Esophagus squamous epithelium (tissue), 5 donors: ENCODE measurements at places on chromosomes 7 and 10.

DNA sequence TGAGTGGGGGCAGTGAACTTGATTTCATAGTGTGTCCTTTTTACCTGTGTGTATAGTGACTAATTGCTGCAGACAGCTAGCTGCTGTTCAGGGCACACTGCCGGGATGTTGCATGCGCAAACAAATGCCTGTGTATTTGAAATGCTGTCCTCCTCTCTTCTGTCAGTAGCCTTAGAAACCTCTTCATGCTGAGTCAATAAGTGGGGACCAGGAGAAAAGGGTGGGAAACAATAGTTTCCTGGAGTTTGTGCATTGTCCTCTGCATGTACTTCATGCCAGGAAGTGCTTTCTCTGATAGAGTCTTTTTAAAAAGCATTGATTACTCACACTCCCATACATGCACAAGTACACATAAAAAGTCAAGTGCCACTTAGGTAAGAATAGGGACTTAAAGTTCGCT lies 1183.7 kb upstream of the CELF2 start:
- no peak overlapping the region for H3K4me3 ChIP-seq
- no peaks in the 10 kb centered on the region for H3K4me1 ChIP-seq
- H3K27me3 ChIP-seq = no peaks in the 10 kb centered on the region

- H3K4me3 ChIP-seq = no peak overlapping the region
- no peak overlapping the region for H3K27ac ChIP-seq
- H3K27me3 ChIP-seq = no peaks in the 10 kb centered on the region
- H3K4me1 ChIP-seq = no peaks in the 10 kb centered on the region
- H3K36me3 ChIP-seq = peaks cover 22% of the 10 kb centered on the region
Measured at GRCh38 chr7:757741-758163, 30.7 kb upstream of the PRKAR1B start.

GRCh38 chr10:113225903-113226302 lies 275.9 kb downstream of the TCF7L2 start:
- H3K27ac ChIP-seq = no peak overlapping the region
- no peak overlapping the region for H3K4me3 ChIP-seq
- H3K4me1 ChIP-seq = no peaks in the 10 kb centered on the region
- H3K36me3 ChIP-seq = no peaks in the 10 kb centered on the region

GRCh38 chr7:8605221-8605620 lies 171.8 kb downstream of the NXPH1 start:
- no peak for DNase-seq
- no peak overlapping the region for H3K27ac ChIP-seq

GRCh38 chr7:137904833-137905232 lies 58.1 kb upstream of the DGKI start:
- no peak overlapping the region for H3K27ac ChIP-seq
- no peaks in the 10 kb centered on the region for H3K4me1 ChIP-seq
- peaks cover 95% of the 10 kb centered on the region for H3K36me3 ChIP-seq
- no peak for DNase-seq
- no peaks in the 10 kb centered on the region for H3K27me3 ChIP-seq

- H3K4me1 ChIP-seq = no peaks in the 10 kb centered on the region
- H3K27ac ChIP-seq = no peak overlapping the region
- H3K4me3 ChIP-seq = no peak overlapping the region
- H3K36me3 ChIP-seq = peaks cover 43% of the 10 kb centered on the region
- H3K27me3 ChIP-seq = no peaks in the 10 kb centered on the region
- no peak for DNase-seq
Measured at GRCh38 chr7:128395748-128396147, 14.0 kb downstream of the IMPDH1 start.

- H3K4me1 ChIP-seq = peaks cover 16% of the 10 kb centered on the region
- no peaks in the 10 kb centered on the region for H3K27me3 ChIP-seq
Measured at GRCh38 chr10:49441488-49442476, 45.9 kb upstream of the DRGX start.

GRCh38 chr7:127532151-127532550 lies 53.2 kb downstream of the GCC1 start:
- H3K27ac ChIP-seq = no peak overlapping the region
- no peaks in the 10 kb centered on the region for H3K4me1 ChIP-seq
- DNase-seq = no peak
- H3K4me3 ChIP-seq = no peak overlapping the region
- no peaks in the 10 kb centered on the region for H3K36me3 ChIP-seq

- H3K4me3 ChIP-seq = no peak overlapping the region
- H3K4me1 ChIP-seq = no peaks in the 10 kb centered on the region
- H3K27me3 ChIP-seq = no peaks in the 10 kb centered on the region
- no peak for DNase-seq
Measured at GRCh38 chr7:38675494-38676106, 44.4 kb upstream of the AMPH start.

GRCh38 chr7:96238474-96238873 lies 83.4 kb downstream of the SLC25A13 start:
- no peaks in the 10 kb centered on the region for H3K36me3 ChIP-seq
- no peak for DNase-seq
- no peaks in the 10 kb centered on the region for H3K27me3 ChIP-seq
- no peak overlapping the region for H3K4me3 ChIP-seq

- no peaks in the 10 kb centered on the region for H3K36me3 ChIP-seq
- DNase-seq = no peak
- H3K27me3 ChIP-seq = no peaks in the 10 kb centered on the region
- no peak overlapping the region for H3K4me3 ChIP-seq
- no peak overlapping the region for H3K27ac ChIP-seq
Measured at GRCh38 chr10:11578802-11579255, 32.6 kb downstream of the USP6NL start.

DNA sequence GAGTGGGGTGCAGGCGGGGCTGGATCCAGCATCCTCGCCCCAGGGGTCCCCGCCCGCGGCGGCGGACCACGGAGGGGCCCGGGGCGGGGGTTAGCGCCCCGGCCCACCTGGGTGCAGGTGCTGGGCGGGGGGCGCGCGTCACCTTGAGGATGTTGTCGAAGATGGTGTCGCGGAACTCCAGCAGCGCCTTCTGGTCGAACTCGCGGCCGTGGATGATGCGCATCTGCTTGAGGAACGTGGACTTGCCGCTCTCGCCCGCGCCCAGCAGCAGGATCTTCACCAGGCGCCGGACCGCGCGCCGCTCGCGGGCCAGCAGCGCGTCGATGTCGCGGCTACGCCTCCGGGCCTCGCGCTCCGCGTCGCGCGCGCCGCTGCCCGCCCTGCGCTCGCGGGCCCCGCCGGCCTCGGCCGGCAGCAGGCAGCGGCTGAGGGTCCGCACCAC lies 376 bp downstream of the GNA12 start:
- H3K27ac ChIP-seq = peak overlapping the region; percentile 93
- H3K4me3 ChIP-seq = peak overlapping the region; percentile 72
- peaks cover 13% of the 10 kb centered on the region for H3K4me1 ChIP-seq
- no peaks in the 10 kb centered on the region for H3K27me3 ChIP-seq
- no peak for DNase-seq

- no peaks in the 10 kb centered on the region for H3K4me1 ChIP-seq
- DNase-seq = no peak
Measured at GRCh38 chr7:114107522-114107921, 188.7 kb upstream of the PPP1R3A start.
